ENCODE measurements at places on chromosomes 11 and 22.

DNA sequence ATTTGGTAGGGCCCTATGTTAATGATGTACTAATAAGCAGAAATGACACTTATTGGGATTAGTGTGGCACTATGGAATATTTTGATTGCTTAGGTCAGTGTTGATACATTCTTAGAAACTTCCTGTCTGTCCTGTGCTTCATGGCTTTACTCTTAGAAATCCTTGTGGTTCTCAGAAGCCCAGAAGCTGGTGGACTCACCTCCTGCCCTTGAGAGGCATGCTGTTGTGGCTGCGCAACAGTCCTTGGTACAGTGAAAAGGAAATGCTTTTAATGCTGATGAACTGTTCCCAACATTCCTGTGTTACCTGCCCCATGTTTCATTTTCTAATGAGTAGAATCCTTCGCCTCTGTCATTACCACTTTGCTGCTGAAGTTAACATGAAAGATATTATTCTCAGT lies 52.4 kb upstream of the MYO18B start:
- no peak for DNase-seq

GRCh38 chr22:40855979-40856512 lies 393 bp downstream of the ST13 start:
- no peak for DNase-seq

DNA sequence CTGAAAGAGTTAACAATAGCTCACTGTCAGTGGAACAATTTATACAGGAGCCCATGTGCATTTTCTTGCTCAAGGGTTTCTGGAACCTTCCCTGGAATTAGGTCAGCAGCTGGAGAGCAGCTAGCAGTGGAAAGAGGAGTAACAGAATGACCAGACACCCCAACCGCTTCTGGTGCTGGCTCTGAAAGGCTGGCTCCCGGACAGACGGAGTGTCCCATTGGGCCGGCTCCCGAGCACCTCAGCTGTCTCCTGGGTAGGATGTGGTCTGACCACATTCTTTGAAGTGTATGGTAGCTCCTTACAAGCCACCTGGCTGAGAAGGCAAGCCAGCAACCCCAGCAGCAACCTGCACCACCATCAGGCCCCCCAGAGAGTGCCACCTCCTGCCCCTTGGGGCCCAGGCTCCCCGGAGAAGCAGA lies 44.7 kb downstream of the ABTB2 start:
- DNase-seq: no peak

DNA sequence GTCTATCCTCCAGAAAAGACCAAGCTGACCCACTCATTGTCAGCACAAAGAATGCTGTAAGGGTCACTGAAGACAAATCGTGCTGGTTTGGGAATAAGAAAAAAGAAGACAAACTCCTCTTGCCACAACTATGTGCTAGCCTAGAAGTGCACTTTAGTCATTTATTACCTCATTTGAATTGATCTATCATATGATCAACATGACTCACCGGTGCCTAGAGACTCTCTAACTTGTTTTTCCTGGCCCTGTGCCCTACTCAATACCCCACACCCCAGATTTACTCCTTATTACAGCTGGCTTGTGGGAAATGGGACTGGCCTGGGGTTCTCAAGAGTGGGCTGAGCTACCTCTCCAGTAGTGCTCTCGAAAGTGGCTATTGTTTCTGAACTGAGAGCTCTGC lies 35.9 kb upstream of the HORMAD2 start:
- no peak for DNase-seq

- DNase-seq: peak; percentile 33
Measured at GRCh38 chr11:11978098-11978637, 30.3 kb downstream of the DKK3 start.

GRCh38 chr11:96035031-96035739 lies 111.3 kb upstream of the MTMR2 start:
- DNase-seq: no peak

DNA sequence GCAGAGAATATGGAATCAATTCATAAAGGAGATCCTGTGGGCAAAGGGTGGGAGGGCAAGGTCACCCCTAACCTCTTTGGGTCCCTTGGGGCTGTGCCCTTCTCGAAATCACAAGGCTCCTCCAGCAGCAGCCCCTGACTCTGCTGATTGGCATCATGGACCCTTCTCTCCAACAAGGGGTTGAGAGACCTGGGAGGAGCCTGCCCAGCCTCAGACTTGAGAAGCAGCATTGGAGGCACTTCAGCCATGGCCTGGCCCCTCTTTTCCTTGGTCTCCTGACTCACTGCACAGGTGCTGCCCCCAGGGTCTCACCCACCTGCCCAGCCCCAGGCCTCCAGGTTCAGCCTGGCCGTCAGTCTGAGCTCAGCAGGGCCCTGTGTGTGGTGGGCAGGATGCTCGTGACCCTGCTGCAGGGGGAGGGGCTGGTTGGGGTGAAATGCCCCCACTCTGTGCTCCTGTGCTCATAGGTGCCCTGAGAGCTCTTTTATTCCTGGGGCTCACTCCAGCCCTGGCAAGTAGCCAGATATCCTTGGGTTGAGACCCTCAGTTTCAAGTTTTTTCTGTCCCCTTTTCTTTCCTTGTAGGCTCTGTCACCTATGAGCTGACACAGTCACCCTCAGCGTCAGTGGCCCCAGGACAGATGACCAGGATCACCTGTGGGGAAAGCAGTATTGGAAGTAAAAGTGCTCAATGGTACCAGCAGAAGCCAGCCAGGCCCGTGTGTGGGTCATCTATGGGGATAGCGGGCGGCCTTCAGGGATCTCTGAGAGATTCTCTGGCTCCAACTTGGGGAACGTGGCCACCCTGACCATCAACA lies 110.8 kb downstream of the GGTLC2 start:
- no peak for DNase-seq

DNA sequence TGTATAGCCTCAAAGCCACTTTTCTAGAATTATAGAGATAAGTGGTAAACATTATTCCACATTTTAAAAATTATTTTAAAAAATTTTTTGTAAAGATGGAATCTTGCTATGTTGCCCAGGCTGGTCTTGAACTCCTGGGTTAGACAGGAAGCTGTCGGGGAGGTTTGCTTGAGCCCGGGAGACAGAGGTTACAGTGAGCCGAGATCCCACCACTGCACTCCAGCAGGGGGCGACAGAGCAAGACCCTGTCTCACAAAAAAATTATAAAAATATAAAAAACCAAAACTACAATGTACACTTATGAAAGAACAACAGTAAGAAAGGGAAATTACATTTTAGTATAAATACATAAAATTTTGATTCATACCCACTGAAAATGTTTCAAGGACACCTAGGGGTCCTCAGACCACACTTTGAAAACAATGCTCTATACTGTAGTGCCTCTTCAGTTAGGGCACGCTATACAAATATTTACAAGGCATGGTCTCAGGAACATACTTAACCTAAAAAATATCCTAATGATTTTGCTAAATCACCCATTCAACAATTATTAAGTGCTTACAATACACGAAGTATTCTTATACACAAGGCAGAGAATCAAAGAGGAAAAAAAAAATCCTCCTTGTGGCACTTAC lies 111.2 kb downstream of the MRTFA start:
- DNase-seq: peak; percentile 70

DNA sequence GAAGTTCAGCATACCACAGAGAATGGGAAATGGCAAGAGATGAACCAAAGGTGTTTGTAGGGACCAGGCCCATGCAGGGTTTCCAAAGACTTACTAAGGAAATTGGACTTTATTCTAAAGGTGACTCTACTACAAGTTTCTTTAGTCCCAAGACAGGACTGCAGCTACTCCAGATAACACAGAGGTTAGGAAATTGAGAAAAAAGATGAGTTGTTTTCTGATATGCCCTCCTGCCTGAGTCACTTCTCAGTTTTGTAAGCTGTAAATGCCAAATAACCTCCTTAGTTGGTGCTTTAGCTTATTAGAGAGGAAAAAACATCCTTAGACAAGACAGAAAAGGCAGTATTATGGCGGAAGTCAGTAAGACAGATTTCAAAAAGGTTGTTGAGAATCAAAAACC lies 95.9 kb downstream of the C11orf58 start:
- no peak for DNase-seq

- DNase-seq: no peak
Measured at GRCh38 chr11:609341-609811, 6.4 kb downstream of the IRF7 start.

DNA sequence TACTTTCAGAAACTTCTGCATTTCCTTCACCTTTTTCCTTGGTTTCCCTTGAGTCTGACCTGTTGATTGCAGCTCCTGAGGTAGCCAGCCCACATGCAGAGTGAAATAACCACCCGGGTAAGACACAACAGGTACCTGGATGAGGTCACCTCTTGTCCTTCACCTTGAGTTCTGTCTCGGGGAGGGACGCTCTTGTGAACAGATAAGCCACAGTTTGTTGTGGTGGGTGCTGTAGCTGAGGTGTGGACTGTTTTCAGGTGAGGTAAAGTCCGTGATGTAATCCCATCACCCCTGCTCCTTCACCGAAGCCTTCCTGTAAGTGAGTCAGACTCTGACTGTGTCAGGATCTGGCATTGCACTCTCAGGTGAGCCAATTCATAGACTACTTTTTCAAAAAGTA lies 183.1 kb downstream of the NAV2 start:
- DNase-seq: no peak

DNA sequence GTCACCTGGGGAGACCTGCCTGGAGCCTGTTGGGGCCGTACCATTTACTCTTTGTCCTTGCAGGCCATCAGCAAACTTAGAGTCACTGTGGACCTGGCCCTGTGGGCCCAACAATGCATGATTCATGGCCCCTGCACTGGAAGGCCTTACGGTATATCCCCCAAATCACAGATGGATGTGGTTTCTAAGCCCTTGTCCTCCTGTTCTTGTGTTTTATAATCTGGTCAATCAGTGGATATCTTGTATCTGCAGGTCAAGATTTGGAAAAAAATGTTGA lies 6.2 kb downstream of the TSKU start:
- DNase-seq: no peak

DNA sequence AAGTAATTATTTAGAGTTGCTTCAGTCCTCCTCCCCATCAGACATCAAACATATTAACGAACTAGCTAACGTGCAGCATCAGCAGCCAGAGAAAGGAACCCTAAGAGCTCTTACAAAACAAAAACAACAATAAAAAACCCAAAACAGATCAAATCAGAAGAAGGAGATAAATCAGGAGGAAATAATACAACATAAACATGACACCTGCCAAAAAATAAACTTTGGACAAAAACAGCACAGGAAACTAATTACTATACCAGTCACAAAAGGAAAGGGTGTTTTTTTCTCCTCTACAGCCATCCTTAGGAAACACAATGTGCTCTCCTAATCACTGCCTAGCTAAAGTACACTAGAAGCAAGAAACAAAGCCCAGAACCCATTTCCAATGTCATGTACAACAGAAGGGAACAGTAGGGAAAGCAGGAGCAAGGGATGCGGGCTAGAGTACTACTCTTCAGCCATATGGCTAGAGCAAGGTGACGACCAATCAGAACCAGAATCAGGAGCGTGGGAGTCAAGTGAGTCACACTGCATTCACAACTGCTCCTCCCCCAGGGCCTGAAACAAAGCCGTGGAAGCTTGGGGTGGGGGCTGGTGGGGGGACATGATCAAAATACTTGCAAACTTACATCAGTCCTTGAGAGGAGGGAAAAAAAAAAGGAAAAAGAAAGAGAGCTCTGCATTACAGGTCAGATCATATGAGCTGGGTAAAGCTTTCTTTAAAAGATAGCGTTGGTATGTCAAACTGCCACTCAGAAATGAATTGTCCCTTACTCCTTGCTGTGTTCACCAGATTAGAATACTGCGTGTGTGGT lies 60.4 kb downstream of the LARGE2 start:
- no peak for DNase-seq

GRCh38 chr11:97657852-97658251 lies 1268.0 kb downstream of the JRKL start:
- DNase-seq: no peak

- no peak for DNase-seq
Measured at GRCh38 chr11:61022311-61023085, 51.0 kb downstream of the CD6 start.

- DNase-seq: no peak
Measured at GRCh38 chr22:41041532-41041931, 50.9 kb upstream of the EP300 start.

DNA sequence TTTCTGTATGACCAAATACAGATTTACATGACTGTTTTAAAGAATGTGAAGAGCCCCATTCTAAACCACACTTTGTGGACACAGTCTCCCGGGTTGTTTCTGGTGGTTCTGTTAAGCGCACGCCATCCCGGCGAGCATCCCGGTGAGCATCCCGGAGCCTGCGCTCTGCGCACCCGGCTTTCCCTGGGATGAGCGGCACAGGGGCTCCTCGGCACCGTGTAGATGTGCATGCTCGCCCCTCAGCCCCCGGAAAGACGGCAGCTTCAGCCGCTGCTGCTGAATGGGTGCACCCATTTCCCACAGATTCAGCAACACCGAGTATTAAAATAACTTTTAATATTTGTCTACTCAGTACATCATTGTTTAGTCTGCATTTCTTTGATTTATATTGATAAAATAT lies 36.0 kb downstream of the GLB1L2 start:
- no peak for DNase-seq

GRCh38 chr11:58770627-58771457 lies 39.1 kb upstream of the GLYAT start:
- DNase-seq: no peak

DNA sequence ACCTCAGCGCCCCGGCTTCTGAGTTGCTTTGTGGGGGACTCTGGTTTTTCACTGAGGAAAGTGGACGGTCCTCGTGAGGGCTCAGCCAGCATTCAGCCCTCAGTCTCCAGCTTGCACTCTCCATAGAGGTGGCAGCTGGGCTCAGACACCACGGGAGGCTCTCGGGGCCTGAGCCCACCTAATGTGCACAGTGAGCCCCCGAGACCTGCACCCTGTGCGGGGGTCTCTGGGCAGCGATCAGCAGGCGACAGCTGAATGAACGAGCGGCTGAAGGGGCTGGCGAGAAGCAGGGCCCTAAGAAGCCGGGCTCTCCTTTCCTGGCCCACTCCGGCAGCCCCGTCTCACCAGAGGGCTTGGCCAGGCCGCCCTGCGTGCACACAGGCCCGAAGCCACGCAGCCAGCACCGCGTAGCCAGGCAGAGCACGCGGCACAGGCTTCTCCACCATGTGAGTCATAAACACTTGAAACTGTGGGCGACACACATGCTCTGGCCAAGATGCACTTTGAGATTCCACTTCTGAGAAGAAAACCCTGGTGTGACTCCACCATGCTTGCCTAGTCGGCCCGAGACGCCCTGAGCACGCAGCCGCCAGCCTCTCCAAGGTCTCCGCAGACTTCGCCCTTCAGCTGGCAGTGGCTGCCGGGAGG lies 28.0 kb downstream of the TOLLIP start:
- no peak for DNase-seq

DNA sequence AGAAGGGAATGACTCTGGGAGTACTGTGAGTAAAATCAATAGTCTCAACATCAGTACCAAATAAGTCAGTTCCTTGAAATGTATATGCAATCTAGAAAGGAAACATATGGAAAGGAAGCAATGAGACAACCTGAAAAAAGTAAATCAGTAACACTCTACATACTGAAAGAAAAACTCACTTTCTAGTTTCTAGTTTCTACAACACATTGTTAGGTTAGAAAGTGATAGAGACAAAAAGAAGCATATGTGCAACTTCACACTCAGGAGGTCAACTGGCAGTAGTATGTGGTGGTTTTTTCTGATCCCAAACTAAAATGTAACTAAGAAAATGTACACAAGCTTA lies 156.5 kb upstream of the SOX6 start:
- no peak for DNase-seq

Data from right forelimb (tissue), 1 donor.